ENCODE measurements at places on chromosomes 4 and X. TPM values are rescaled to one million over a fixed set of nuclear protein-coding genes. Genes with fewer than 3 reads are reported as not detected.

DNA sequence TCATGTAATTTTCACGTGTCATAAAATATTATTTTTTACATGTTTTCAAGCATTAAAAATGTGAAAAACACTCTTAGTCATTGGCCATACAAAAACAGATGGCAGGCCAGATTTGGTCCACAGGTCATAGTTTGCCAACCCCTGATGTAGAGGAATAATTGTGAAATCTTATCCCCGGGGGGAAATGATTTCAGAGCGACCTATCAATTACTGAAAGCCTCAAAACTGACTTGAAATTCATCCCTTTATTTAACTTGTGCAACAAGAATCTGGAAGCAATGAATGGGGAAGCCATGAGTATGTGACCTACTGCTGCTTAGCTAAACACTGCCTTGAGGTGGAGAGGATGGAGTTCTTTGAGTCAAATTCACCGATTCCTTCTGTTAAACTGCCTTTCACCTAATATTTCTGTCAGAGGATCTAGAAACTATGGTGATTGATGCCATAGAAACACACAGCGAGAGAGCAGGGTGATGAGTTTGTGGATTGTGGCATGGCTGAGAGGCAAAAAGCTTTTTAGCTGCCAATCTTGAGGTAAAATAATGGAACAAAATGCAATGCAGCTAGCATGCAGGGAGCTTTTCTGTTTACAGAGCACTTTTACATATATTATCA is 30.3 kb upstream of the BRS3 start:
- no peak for DNase-seq

- no peak for DNase-seq
These were observed 750.1 kb upstream of the ADGRL3 start for GRCh38 chr4:60450054-60450453.

The TCEAL2 gene
- total RNA-seq: not detected

- no peak for DNase-seq
These were observed 106.6 kb downstream of the HMX1 start for GRCh38 chr4:8765084-8765483.

- DNase-seq: no peak
These were observed 35.5 kb downstream of the CFAP299 start for GRCh38 chr4:80371046-80371445.

DNA sequence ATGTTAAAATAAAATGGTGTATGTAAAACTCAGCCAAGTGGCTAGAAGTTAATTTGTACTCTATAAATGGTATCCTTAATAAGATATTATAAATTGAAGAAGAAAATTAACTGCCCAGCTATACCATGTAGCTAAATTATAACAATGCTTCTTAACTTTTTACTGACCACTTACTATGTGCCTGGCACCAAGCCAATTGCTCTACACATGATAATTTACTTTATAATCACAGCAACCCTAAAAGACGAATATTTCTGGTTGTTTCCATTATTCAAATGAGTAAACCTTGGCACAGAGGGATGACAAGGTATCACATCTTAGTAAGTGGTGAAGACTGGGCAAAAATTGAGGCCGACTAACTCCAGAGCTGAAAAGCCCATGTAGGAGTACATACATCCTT is 1506.6 kb downstream of the PCDH7 start:
- no peak for DNase-seq

DNA sequence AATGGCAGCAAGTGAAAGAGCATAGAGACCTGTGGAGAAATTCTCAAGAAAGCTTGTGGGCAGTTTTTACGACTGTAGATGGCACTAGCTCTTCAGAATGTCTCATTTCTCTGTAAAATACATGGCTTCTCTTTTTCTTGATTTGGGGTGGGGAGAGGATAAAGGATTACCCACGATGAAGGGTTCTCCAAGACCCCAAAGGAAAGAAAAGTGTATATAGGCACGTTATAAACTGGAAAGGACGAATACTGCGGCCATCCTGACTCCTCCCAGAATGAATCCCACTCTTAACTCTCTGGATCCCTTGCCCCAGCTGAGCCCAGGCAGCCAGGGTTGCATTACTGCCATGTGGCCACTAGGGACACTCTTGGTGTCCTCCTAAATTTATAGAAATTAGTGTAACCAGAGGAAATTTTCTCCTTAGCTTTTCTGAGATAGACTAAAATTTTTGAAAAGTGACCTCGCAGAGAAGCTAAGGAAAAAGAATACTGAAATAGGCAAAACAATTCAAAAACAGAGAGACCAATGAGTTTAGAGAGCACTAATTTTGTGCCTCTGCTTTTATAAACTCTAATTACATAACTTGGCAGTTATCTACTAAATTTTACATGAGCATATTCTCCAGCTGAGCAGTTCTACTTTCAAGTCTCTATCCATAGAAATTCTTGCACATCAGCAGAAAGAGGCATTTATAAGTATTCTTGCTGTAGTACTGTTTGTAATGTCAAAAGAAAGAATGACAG is 37.8 kb upstream of the PCDH19 start:
- no peak for DNase-seq

DNA sequence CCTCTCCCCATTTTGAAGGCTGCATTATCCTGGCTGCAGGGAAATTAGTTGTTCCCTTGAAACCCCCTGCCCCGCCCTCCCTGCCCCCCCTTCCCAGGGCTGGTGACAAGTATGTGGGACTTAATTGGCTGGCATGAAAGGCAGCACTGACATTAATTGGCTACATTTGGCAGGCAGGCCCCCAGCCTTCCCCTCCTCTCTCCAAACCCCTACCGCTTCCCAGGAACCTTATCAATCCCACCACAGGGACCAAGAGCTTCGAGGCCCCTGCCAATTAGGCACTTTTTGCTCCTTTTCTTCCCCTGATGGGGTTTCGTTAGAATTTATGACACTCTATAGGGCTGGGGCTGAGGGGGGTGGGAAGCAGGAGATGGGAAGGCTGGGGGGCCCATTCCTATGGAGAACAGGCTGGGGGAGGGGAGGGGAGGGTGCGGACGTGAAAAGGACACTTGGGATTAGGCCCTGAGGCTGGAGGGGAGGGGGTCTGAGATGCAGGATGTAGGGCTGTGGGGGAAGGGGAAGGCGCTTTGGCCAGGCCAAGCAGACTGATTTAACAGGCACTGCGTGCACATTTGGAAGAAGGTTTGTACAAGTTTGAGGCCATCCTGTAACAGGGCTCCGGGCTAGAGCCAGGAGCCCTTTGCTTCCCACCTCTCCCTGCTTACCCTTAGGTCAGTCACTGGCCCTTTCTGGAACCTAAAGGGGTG is 52.2 kb downstream of the EFNB1 start:
- no peak for DNase-seq

DNA sequence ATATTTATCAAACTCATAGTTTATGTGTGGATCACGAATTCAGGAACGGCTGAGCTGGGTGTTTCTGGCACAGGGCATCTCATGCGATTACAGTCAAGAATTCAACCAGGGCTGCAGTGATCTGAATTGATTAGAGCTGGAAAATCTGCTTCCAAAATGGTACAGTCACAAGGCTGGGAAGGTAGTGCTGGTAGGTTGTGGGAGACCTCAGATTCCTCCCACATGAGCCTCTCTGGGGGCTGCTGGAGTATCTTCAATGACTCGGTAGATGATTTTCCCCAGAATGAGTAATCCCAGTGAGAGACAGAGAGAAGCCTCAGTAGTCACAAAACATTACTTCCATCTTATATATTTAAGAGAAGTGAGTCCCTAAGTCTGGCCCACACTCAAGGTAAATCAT is 36.2 kb upstream of the PRDX4 start:
- DNase-seq: no peak

GRCh38 chrX:40912576-40912975 is 172.7 kb upstream of the USP9X start:
- no peak for DNase-seq

- DNase-seq: no peak
These were observed 55.3 kb downstream of the TBL1X start for GRCh38 chrX:9520217-9520590.

- no peak for DNase-seq
These were observed 198.6 kb downstream of the SHOX start for GRCh38 chrX:829145-829544.

- DNase-seq: peak; percentile 90
These were observed 67.7 kb downstream of the THOC2 start for GRCh38 chrX:123665197-123665596.

All from renal cortical epithelial cell (primary cell).